ENCODE measurements at places on chromosomes 7 and 10.

- DNase-seq = no peak
Observed at GRCh38 chr10:30219971-30220751, 128.9 kb downstream of the MTPAP start.

- no peak for DNase-seq
Observed at GRCh38 chr10:18359812-18360211, 219.6 kb downstream of the CACNB2 start.

DNA sequence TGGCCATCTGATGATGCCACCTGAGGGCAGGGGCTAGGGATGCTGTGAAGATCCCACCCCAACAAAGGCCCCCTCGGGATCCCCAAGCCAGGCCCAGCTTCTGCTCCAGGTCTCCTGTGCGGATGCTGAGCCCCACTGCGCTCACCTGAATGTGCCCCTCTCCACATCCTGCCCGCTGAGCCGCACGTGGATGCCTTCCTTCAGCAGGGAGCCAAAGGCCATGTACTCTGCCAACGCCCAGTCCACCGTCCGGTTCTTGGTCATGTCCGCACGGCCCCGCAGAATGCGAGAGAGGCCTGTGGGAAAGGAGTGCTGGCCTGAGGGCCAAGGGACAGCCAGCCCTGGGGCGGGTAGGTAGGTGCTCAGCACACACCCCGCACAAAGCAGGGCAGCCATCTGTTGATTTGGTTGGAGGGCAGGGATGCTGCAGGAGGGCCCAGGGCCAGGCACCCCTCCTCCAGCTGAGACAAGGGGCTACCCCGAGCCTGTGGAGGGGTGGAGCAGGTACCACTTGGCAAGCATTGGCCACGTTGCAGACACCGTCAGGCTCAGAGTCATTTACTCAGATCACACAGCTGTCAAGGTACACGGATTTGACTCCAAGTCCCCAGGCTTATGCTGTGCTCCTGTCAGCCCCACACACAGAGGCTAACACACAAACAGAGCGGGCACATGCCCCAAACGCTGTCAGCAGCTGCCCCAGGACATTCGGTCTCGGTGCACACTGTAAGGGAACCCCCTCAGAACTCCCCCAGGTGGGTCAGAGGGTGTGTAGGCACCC, 19.2 kb downstream of the OGDHL start:
- DNase-seq = no peak

DNA sequence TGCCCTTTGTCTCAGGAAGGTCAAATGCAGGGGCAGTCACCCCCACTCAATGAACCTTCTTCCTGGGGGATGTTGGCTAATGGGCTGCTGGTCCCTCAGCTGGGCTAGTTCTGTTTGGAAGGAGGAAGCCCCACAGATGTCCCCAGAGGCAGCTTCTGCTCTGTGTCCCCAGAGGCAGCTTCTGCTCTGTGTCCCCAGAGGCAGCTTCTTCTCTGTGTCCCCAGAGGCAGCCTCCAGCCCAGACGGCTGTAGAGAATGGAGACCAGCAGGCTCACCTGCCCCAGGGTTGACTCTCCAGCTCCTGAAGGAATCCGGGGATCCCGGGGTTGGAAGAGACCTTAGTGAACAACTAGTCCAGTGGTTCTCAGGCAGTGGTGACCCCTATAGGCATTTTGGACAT, 62.5 kb upstream of the LEP start:
- no peak for DNase-seq

DNA sequence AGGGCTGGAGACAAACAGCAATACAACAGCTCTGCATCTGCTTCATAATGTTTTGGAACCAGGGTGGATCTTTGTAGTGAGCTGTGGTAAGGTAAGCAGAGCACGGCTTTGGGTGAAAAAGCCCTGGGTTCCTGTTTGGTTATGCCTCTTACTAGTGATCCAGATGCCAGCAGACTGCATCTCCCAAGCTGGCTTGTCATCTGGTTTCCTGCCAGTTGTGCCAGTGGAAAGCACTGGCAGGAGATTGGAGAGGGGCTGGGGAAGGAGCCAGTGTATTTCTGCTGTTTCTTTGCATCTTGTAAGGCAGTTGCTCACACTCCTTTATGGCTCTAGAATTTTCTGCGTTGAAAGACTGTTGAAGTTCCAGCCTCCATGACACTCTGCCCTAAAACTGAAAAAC, 137.6 kb downstream of the TSPAN12 start:
- DNase-seq = no peak

DNA sequence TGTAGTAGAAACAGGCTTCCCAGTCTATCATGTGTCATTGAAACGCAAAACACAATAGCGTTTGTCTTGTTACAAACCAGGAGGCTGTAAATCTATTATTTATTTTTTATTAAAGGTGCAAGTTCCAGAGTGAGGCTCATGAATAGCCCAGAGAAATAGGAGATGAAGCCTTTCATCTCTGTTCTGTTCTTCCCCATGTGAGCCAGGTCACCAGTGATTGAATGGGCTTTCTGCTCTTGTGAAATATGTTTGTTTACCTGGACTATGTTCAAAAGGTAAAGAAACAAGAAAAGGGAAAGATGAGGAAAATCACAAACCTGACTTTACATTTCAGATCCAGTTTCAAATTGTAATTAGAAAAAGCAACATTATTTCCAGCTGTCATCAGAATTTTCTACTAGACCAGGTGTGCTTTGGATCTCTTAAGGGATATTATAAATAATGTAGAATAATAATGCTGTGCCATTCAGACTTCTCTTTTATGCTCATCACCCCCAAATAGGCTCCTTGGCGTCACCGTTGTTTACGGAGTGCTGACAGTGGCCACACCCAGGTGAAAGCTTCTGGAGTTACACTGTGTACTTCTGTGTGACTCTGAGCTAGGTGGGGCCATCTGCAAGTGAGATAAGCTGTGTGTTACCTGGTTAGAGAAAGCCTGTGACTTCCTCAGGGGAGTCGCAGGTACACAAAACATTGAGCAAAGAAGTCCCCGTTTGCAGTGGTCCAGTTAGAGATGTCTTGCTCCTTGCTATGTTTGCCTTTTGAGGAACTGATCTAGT, 274.9 kb downstream of the SDK1 start:
- no peak for DNase-seq

DNA sequence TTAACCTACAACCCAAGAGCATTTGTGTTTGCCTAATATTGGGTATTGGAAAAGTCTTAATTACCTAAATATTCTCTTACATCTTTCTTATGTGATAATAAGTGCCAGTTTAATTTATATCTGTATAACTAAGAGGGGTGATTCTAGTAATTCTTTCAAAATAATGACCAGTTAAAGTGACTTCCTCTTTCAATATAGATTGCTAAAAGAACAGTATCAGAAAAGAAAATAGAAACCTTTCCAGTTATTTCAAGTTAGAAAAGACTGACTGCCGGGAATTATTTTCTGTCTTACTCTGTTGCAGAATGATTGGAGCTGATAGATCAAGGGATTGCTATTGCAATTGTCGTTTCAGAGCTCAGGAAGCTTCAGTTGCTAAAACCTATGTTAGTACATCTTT, 525.0 kb upstream of the SEMA3D start:
- no peak for DNase-seq

- DNase-seq = no peak
Observed at GRCh38 chr10:64750672-64751071, 1229.5 kb downstream of the REEP3 start.

DNA sequence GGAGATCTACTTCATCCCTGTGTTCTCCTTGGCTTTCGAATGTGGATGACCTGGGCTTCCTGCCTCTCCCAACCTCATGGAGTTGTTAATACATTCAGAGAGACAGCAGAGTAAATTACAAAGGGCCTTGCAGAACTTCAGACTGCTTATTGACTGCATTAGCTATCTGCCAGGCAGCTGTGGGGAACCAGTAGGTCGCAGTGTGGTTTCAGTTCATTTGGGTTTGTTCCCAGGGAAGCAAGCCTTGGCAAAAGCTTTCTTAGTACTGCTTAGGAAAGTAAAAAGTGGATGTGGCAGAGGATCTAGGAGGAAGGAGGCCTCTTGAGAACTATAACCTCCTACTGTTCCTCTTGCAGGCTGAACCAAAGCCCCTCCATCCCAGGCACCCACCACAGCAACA, 9.2 kb downstream of the NPFFR1 start:
- no peak for DNase-seq

All from left ventricle myocardium superior (tissue), 1 donor.